ENCODE measurements at places on chromosomes 16 and 17. TPM values are rescaled to one million over a fixed set of nuclear protein-coding genes. Genes with fewer than 3 reads are reported as not detected.

TMC7 gene
- total RNA-seq, result 0.40 TPM

CHST6 gene
- 0.33 TPM for total RNA-seq

RMI2 gene
- not detected for total RNA-seq

RAB34 gene
- 216 TPM for total RNA-seq

SOST gene
- total RNA-seq, result not detected

CPNE7 gene
- total RNA-seq, result 1.4 TPM

CRYBA1 gene
- not detected for total RNA-seq

CD300LB gene
- 0.83 TPM for total RNA-seq

PHF12 gene
- total RNA-seq, result 27.8 TPM

LRRC37A3 gene
- total RNA-seq, result 4.8 TPM

PDILT gene
- not detected for total RNA-seq

GLIS2 gene
- 12.0 TPM for total RNA-seq

PRAC1 gene
- not detected for total RNA-seq

TM4SF5 gene
- total RNA-seq, result not detected

RPS15A gene
- total RNA-seq, result 675 TPM

PIRT gene
- 0.42 TPM for total RNA-seq

OR1A1 gene
- not detected for total RNA-seq

BTBD17 gene
- not detected for total RNA-seq

PPP1R1B gene
- 4.9 TPM for total RNA-seq

TNRC6A gene
- total RNA-seq, result 50.7 TPM

GJC1 gene
- 39.0 TPM for total RNA-seq

SNX20 gene
- 2.1 TPM for total RNA-seq
